Gastroesophageal sphincter (tissue), 4 donors: ENCODE measurements at places on chromosomes 6 and 20.

DNA sequence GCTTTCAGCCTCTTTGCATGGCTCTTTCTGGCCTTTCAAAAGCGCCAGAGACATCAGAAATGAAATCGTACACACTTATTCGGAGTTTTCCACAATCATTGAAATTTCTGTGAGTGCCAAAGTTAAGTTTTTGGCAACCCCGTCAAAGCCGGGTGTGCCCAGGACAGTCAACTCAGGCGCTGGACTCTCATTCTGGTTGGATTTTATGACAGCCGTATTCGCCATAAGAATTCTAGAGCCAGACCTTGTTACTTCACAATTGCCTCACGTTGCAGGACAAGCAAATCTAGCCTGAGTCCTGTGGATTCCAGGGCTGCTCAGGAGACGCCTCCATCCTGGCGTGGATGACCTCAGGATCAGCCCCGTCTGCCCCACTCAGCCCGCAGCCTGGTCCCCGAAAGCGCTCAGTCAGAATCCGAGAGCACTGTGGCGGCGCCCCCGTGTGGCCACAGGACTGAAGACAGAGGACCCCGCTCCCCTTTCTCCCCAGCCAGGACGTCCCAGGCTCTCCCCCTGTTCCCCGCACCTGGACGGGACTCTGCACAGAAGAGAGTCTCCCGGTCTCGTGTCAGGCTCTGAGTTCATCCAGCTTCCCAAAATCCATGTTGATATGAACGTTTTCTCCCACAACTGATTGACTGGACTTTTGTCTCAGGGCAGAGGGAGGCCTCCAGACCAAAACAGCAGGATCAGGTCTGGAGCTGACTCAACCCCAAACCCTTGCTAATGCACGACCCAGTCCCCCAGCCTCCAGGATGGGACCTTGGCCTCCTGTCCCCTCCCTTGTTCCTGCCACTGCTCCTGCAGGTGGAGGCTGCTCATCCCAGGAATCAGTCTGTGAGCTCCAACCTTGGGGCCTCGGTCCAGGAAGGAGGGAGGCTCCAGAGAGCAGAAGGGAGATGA, 38.2 kb downstream of the MICA start:
- H3K27me3 ChIP-seq: no peaks in the 10 kb centered on the region
- no peaks in the 10 kb centered on the region for H3K36me3 ChIP-seq
- H3K27ac ChIP-seq: no peak overlapping the region

- H3K27ac ChIP-seq: no peak overlapping the region
- no peaks in the 10 kb centered on the region for H3K27me3 ChIP-seq
- no peak for ATAC-seq
- H3K36me3 ChIP-seq: no peaks in the 10 kb centered on the region
Measured at GRCh38 chr6:144912474-144912873, 627.3 kb downstream of the UTRN start.

DNA sequence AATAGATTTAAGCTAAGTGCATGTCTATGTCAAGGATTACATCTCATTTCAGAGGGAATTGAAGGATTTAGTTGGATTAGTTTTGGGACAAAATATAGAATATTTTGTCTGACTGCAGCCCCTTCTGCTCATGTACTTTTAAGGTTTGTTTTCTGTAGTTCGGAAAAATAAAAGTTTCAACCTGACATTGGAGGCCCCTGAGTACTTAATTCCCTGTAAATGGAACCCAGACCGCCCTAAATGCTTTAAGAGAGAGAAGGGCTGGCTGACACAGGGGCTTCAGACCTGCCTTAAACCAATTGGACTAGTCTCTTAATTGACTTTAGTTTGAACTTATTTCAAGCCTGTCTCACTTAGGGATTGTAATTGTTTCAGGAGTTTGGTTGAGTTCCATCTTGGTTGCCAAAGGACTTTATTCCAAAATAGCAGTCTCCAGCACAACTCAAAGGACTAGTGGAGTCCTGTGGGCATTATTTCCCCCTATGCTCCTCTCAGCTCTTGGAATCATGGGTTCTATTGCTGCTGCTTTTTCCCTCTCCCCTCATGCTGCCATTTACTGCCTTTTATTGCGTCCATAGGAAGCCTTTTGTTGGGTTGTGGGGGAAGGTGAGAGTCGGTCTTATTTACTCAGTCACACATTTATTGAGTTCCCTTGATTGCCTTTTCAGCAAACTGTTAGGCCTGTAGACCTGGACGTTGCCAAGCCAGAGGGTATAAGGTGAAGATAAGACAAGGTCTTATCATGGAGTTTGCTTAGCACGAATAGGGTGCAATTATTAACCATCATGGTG, 14.5 kb downstream of the BRD2 start:
- peaks cover 61% of the 10 kb centered on the region for H3K4me1 ChIP-seq
- no peaks in the 10 kb centered on the region for H3K27me3 ChIP-seq
- H3K36me3 ChIP-seq: peaks cover 2% of the 10 kb centered on the region
- no peak for ATAC-seq

DNA sequence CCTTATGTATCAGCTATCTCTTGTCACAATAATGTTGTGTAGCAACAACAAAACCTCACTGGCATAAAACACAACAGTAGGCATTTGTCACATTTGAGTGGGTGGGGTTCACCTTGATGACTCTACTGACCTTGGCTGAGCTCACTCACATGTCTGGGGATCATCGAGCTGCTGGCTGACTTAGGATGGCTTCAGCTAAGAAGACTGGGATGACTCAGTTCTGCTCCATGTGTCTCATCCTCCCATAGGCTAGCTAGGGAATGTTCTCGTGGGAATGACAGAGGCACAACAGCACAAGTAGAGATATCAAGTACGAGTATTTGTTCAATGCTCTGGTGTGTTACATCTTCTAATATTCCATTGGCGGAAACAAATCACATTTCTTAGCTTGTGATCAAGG, 167.9 kb downstream of the PLCB1 start:
- no peak overlapping the region for H3K4me3 ChIP-seq
- H3K27me3 ChIP-seq: no peaks in the 10 kb centered on the region
- H3K4me1 ChIP-seq: peaks cover 36% of the 10 kb centered on the region
- H3K36me3 ChIP-seq: no peaks in the 10 kb centered on the region
- no peak for ATAC-seq

- H3K4me3 ChIP-seq: no peak overlapping the region
- H3K27ac ChIP-seq: no peak overlapping the region
- H3K36me3 ChIP-seq: no peaks in the 10 kb centered on the region
- no peaks in the 10 kb centered on the region for H3K4me1 ChIP-seq
- H3K27me3 ChIP-seq: peaks cover 66% of the 10 kb centered on the region
- no peak for ATAC-seq
Measured at GRCh38 chr6:41524634-41525011, 21.6 kb upstream of the FOXP4 start.

GRCh38 chr6:145036848-145037567, 698.3 kb downstream of the EPM2A start:
- no peak for ATAC-seq
- H3K27ac ChIP-seq: no peak overlapping the region

DNA sequence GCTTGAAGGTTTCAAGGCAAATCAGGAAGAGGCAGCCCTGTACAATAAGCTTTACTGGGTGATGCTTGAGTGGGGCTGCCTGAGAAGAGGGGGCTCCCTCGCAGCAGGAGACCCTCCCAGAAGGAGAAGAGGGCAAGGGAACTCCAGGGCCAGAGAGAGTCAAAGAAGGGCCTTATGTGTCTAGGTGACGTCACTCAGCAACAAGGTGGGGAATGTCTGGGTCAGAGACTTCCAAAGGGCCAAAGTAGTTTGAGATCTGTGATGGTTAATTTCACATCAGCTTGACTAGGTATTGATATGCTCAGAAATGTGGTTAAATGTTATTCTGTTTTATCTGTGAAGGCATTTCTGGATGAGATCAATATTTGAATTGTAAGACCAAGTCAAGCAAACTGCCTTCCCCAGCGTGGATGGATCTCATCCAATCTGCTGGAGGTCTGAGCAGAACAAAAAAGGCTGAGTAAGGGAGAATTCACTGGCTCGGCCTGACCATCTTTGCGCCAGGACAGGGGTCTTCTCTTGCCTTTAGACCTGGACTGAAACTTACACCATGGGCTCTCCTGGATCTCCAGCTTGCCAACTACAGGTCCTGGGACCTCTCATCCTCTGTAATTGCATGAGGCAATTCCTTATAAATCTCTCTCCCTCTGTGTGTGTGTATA, 35.9 kb downstream of the MAS1 start:
- no peaks in the 10 kb centered on the region for H3K4me1 ChIP-seq
- no peak overlapping the region for H3K27ac ChIP-seq
- H3K36me3 ChIP-seq: no peaks in the 10 kb centered on the region
- no peak for ATAC-seq
- no peak overlapping the region for H3K4me3 ChIP-seq

- no peaks in the 10 kb centered on the region for H3K27me3 ChIP-seq
- no peaks in the 10 kb centered on the region for H3K36me3 ChIP-seq
- H3K4me3 ChIP-seq: no peak overlapping the region
- peaks cover 13% of the 10 kb centered on the region for H3K4me1 ChIP-seq
Measured at GRCh38 chr20:48282591-48283228, 497.4 kb upstream of the SULF2 start.

DNA sequence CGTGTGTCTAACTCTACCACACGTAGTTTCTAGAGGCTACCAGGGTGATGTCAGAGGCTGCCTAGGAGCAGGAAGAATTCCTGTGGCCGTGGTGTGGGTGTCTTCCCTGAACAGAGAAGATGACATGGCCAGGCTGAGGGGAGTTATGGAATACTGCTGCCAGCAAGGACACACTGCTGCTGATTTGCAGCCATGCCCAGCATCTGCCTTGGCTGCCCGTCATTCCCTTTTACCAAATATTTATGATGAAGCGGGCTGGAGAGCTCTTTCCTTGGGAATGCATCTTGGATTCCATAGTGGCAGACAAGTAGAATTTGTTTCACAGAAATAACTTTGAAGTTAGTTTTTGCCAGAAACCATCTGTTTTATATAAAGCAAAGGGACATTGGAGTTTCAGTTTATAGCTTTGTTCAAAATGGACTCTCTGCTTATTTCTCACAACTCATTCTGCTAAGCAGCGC, 80.8 kb upstream of the VSTM2L start:
- H3K4me1 ChIP-seq: no peaks in the 10 kb centered on the region
- no peak overlapping the region for H3K4me3 ChIP-seq
- peak; percentile 48 for ATAC-seq
- peaks cover 12% of the 10 kb centered on the region for H3K36me3 ChIP-seq

- ATAC-seq: no peak
- H3K4me3 ChIP-seq: no peak overlapping the region
- no peak overlapping the region for H3K27ac ChIP-seq
- no peaks in the 10 kb centered on the region for H3K4me1 ChIP-seq
Measured at GRCh38 chr6:126176282-126176681, 163.6 kb upstream of the CENPW start.

GRCh38 chr20:24662752-24663365, 193.4 kb downstream of the SYNDIG1 start:
- H3K4me3 ChIP-seq: no peak overlapping the region
- H3K27me3 ChIP-seq: no peaks in the 10 kb centered on the region
- no peak for ATAC-seq
- no peaks in the 10 kb centered on the region for H3K4me1 ChIP-seq
- H3K36me3 ChIP-seq: no peaks in the 10 kb centered on the region

DNA sequence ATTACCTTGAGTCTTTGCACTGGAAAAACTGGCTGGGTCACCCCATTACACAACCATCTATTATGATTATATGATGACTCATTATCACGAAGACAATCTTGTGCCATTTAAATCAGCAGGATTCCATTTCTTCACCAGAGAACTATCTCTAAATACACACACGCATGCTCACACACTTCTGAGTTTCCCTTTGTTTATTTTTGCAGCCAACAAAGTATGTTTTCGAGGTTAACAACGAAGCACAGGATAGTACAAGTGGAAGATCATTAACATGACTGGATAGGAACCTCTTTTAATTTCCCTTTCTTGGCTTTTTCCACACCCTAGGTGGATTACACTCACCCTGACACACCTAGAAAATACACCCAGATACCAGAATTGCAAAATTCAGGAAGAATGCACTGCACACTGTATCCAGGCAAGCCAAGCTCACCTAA, 18.9 kb downstream of the PERP start:
- no peaks in the 10 kb centered on the region for H3K27me3 ChIP-seq
- H3K27ac ChIP-seq: peak overlapping the region; percentile 74
- H3K4me3 ChIP-seq: no peak overlapping the region
- no peaks in the 10 kb centered on the region for H3K36me3 ChIP-seq

DNA sequence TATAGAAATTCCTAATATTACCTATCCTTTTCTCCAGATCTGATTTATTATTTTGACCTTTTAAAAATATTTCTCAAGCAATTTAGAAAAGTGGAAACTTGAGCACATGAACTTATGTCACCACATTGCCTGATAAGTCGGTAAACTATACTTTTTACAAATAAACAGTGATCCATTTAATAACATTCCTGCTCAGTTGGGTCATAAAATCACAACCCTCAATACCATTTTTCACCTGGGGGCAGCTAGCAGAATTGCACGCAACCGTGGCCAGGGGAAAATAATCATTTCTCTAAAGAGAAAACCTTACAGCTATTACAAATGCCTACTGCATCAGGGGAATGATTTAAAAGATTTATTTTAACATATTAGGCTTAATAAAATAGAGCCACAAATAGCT, 614.5 kb downstream of the PHF3 start:
- ATAC-seq: no peak
- H3K27me3 ChIP-seq: no peaks in the 10 kb centered on the region
- H3K4me1 ChIP-seq: no peaks in the 10 kb centered on the region
- no peaks in the 10 kb centered on the region for H3K36me3 ChIP-seq

- no peak overlapping the region for H3K4me3 ChIP-seq
- H3K4me1 ChIP-seq: no peaks in the 10 kb centered on the region
- H3K27me3 ChIP-seq: peaks cover 5% of the 10 kb centered on the region
- ATAC-seq: no peak
- H3K27ac ChIP-seq: no peak overlapping the region
Measured at GRCh38 chr6:37600312-37600916, 97.3 kb downstream of the MDGA1 start.

DNA sequence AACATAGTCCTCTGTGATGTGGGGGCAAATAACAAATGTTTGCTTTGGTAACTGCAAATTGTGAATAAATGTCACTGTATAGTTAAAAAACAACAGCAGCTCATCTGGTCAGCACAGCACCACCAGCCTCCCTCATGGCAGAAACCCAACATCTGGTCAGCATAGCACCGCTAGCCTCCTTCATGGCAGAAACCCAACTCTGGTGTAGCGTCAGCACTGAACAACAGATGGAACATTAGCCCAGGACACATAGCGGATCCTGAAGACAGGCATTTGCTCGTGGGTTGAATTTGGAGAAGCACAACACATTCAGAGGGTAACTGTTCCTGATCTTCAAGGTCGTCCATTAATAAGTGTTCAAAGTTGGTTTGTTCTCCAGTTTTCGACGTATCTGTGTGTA, 265.9 kb downstream of the DLL1 start:
- peaks cover 23% of the 10 kb centered on the region for H3K4me1 ChIP-seq
- peaks cover 21% of the 10 kb centered on the region for H3K27me3 ChIP-seq

DNA sequence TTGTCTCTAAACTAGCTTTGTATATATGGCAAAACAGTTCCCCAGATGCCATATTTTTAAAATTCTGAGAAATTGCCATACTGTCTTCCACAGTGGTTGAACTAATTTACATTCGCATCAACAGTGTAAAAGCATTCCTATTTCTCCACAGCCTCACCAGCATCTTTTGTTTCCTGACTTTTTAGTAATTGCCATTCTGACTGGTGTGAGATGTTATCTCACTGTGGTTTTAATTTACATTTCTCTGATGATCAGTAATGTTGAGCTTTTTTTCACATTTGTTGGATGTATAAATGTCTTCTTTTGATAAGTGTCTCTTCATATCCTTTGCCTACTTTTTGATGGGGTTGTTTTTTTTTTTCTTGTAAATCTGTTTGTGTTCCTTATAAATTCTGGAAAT, 1222.7 kb upstream of the CITED2 start:
- H3K4me3 ChIP-seq: no peak overlapping the region
- H3K36me3 ChIP-seq: no peaks in the 10 kb centered on the region
- no peaks in the 10 kb centered on the region for H3K4me1 ChIP-seq
- ATAC-seq: no peak
